ENCODE measurements at places on chromosomes 2 and 18. TPM values are rescaled to one million over a fixed set of nuclear protein-coding genes. Genes with fewer than 3 reads are reported as not detected.

GCG gene
- total RNA-seq = not detected

GPR17 gene
- not detected for total RNA-seq

DNA sequence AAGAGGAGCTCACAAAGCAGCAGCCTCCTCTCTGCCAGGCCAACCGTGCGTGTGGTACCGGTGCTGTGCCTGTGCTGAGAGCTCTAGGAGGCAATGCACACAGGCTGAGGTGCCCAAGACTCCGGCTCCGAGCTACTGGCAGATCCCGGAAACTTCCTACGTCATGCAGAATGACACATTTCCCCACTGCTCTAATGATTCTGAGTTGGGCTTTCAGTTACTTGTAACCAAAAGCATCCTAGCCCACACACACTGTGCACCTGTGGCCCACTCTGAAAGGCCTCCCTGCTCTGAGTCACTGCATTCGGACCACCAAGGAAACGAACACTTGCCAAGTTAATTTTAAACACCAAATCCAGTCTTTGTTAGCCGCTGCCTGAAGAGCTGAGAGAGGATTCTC, 9.3 kb upstream of the RNU4ATAC start:
- DNase-seq = no peak

DNA sequence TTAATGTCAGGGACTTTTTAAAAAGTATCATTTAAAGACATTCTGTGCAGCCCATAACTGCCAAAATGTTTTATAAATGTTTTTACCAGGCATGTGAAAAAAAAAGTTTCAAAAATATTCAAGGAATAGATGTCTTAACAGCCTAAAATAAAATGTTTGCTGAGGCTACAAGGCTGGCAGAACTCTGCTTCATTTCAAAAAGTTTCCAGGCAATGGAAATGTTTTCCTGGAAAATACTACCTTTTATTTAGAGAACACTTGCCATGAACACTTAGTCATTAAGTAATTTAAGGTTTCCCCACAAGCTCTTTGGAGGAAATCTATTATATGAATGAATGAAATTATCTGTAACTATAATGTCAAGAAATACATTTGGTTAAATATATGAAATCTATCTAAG, 68.8 kb downstream of the THADA start:
- DNase-seq = no peak

DNA sequence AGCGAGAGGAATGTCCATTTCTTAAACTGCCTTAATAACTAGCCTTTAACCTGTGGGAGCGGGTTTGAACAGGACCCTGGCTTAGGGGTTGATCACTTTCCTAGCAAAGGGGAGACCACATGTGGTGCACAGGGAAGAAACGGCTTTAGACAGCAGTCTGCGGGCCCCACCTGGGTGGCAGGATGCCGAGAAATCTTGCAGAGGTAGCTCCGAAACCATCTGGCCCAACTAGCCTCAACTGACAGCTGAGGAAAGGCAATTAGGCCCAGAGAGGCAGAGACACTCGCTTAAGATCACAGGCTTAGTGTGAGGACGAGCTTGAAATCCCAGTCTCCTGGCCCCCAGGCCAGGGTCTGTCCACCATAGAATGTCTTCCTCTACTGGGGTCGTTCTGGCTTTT, 89.8 kb downstream of the MRO start:
- no peak for DNase-seq

All from osteocyte (in vitro differentiated cells).